ENCODE measurements at places on chromosomes 5 and 9.

DNA sequence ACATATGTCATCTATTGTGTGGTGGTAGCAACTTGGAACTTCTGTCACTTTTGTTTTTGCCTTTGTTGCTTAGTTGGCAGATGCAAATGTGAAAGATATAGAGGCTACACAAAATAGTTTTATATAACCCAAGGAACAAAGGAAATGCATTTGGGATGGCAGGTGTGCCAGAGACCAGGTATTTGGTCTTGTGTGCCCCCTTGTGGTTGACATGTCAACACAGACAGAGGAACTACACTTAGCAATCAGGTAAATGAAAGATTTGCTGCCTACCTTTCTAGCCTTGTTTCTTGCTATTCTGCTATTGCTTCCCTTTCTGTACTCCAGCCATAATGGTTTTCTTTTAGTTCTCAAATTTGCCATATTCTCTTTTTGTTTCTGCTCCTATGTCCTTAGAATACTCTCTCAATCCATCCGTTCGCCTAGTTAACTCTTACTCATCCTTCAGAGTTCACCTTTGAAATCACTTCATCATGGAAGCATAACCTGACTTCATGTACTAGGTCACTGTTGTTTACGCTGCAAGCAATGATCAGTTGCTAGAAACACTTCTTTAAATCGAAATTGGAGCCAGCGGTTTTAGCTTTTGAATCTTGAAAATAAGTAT is 119.5 kb downstream of the TRPM3 start:
- peak; percentile 18 for DNase-seq

DNA sequence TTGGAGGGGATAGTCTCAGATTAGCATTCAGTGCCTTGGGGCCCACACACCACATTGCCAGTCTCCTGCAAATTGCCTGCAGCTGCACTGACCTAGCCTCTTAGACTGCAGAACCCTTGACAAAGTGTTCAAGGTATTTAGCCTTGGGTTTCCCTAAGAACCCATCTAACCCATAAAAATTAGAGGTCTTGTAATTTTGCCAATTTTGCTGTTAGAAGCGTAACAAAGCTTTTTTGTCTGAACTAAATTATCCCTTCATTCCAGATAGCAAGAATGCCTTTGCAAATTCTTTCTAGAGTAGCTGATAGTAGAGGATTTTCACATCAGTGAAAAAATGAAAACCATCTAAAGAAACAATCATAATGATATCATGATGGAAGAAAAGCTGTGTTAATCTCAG is 74.0 kb upstream of the CCNG1 start:
- no peak for DNase-seq

DNA sequence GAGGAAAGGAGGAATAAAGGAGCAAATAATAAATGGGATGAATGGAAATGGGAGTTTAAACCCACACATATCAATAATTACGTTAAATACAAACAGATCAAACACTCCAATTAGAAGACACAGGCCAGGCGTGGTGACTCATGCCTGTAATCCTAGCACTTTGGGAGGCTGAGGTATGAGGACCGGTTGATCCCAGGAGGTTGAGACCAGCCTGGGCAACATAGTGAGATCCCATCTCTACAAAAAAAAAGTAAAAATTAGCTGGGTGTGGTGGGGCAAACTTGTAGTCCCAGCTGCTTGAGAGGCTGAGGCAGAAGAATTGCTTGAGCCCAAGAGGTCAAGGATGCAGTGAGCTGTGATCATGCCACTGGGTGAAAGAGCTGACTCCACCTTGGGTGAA is 3.7 kb downstream of the BAAT start:
- DNase-seq, result no peak

GRCh38 chr9:109780453-109781033 is 545 bp downstream of the PALM2AKAP2 start:
- no peak for DNase-seq

DNA sequence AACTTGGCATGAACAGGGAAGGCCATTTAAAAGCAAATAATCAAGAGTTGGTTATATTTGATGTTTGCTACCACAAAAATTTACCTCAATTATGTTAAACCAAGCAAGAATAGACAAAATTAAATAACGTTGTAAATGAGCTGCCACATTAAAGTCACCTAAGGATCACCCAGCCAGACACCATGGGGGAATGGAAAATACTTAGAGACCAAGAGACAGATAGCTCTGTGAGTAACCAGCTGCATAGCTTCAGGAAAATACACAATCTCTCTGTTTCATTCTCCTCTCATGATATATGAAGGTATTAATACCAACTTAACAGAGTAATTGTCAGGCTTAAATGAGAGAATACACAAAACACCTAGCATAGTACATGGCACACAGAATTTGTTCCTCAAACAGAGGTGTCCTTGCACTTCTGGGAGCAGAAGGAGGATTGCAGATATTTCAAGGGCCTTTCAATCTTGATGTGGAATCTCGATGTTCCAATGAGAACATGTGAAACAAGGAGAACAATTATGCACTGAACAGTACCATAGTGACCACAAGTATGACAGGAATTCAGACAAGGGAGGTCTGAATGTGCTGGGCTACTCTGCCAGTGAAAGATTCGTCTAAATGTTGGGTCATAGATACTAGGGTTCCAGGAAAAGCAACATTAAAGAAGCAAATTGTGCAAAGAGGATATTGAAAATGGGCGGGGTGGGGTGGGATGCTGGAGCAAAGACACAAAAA is 18.6 kb downstream of the JAKMIP2 start:
- DNase-seq, result no peak

DNA sequence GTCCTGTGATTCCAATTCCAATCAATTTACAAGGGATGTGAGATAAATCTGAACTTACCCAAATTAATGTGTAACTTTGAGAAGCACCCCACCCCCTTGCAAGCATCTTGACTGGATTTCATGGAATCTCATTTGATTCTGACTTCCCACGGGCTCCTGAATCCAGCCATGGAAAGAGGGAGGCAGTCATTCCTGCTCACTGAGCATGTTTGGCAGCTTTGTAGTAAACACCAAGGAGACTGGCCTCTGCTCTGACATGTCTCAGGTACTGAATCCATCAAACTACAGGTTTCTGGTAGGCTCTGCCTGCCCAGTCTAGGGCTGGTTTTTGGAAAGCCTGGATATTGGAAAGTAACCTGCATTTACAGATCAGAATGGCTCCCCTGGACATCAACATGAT is 357.6 kb downstream of the ARHGEF28 start:
- no peak for DNase-seq

- DNase-seq, result no peak
Measured at GRCh38 chr9:116149844-116150243, 3.7 kb upstream of the PAPPA start.

GRCh38 chr5:62600560-62601252 is 22.1 kb downstream of the LRRC70 start:
- DNase-seq, result no peak
